ENCODE measurements at places on chromosomes 7 and 10. TPM values are rescaled to one million over a fixed set of nuclear protein-coding genes. Genes with fewer than 3 reads are reported as not detected.

Gene TMEM196
- not detected for total RNA-seq

Gene NEUROG3
- not detected for total RNA-seq

Gene KCND2
- not detected for total RNA-seq

Gene SLC35G1
- 5.9 TPM for total RNA-seq

Gene ARMC3
- not detected for total RNA-seq

Gene ATOH7
- not detected for total RNA-seq

Gene IDI2
- not detected for total RNA-seq

Gene SH2D4B
- not detected for total RNA-seq
